ENCODE measurements at places on chromosomes 4 and X. TPM values are rescaled to one million over a fixed set of nuclear protein-coding genes. Genes with fewer than 3 reads are reported as not detected.
A peak's percentile ranks its signal among the peaks of the same experiment; 100 is the strongest.

Gene MSANTD1
- 0.07 TPM for total RNA-seq

GRCh38 chr4:176207839-176208238, 12.5 kb upstream of the SPATA4 start:
- DNase-seq, result no peak

DNA sequence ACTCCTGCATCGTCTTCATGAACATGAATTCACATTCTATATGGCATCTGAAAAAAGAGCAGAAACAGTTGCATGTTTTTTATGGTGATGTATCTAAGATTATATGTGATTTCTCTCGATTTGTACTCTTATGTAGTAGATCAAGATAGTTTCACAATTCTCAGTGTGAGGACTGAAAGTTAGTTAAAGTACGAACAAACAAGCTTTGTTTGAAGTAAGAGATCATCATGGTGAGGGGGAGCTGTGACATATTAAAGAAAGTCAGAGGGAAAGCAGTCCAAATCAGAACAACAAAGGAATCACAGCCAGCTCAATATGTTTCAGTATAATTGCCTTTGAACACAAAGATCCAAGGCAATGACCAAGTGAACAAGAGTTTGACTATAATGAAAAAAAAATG, 1140.6 kb downstream of the SH3BGRL start:
- DNase-seq, result no peak

DNA sequence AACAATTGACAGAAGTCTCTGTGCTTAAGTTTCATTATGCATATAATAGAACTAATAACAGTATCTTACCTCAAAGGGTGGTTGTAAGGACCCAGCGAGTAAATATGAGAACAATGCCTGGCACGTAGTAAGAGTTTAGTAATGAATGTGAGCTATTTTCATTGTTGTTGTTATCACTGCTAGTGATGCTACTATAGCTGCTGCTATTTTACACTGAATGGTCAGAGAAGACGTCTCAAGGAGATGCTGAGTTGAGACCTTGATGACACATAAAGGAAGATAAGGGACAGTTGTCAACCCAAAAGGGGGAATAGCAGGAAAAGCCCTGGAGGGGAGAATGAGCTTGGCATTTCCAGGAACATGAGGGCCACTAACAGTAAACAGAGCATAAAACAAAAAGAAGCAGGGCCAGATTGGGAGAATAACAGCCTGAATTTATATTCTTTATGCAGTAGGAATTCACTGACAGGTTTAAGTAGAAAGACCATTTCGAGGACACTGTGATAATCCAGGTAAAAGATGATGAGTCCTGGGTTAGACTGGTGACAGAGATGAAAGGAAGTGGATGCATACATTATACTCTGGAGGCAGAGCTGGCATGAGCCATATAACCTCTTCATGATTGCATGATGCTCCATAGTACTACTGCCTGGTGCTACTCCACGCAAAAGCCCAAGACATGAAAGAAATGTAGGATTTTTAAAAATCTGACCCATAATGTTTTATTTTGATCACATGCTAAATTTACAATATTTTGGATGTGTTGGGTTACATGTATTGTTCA, 23.1 kb downstream of the ATP8A1 start:
- DNase-seq, result no peak

DNA sequence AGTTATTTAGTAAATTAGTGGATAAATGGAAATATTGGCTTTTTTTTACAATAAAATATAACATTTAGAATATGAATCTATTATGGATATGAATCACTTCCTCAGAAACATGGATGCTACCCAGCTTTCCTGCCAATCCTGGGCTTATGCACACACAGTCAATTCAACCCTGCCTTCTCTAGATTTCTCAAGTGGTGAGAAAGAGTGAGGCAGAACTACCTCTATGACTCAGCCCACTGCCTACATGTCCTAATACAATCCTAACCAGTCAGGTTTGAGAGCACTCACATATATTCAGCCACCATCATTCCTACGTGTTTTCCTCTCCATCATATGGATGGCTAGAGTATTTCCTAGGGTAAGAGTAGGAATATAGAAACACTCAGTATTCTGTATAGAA, 91.1 kb upstream of the ANKRD50 start:
- DNase-seq, result peak; percentile 82

- DNase-seq, result no peak
These were observed 6.8 kb downstream of the PDS5A start for GRCh38 chr4:39970671-39971640.

- no peak for DNase-seq
These were observed 59.4 kb downstream of the REPS2 start for GRCh38 chrX:17005712-17006368.

- no peak for DNase-seq
These were observed 36.3 kb downstream of the RTL5 start for GRCh38 chrX:72095370-72095769.

GRCh38 chr4:14177987-14178386, 550.5 kb upstream of the BOD1L1 start:
- no peak for DNase-seq

DNA sequence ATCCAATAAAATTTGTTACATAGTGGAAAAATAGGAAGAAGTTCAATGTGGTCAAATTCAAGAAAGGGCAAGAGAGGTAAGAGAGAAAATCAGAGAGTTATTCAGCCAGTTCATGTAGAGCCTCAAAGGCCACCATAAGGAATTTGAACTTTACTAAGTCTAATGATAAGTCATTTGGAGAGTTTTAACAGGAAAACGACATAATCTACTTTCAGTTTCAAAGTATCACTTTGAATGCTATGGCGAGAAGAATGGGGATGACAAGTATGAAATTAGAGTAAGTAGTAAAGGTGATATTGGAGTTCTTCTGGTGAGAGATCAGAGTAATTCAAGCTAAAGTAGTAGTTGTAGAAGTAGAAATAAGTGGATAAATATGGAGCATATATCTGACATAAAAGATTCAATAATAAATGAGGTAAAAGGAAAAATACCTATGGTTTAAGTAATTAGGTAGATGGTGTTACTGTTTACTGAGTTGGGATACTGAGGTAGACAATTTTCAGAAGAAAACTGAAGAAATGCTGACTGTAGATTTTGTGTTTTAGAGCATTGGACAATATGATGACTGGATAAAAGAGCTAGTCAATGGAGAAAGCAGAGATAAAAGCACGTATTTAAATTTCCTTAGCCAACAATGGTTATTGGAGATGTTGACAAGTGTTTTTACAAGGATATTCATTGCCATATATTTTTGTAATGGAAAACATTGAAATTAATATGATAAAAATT, 331.7 kb upstream of the ADGRL3 start:
- DNase-seq, result no peak

GRCh38 chrX:103517246-103517645, 2.0 kb downstream of the RAB40A start:
- DNase-seq, result no peak

Gene XAGE2
- not detected for total RNA-seq

DNA sequence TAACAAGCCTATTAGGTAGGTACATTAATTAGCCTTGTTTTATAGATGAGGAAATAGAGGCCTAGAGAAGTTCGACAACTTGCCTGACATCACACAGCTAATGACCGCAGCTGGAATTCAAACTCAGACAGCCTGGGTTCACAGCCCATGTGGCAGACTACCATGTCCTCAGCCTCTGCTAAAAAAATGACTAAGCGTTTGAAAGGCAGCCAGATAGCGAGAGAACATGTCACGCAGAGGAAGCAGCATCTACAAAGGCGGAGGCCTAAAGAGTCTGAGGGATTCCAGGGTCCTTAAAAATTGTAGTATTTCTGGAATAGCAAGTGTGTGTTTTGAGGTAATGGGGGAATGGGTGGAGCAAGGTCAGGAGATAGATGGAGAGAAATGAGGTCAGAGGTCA, 33.2 kb upstream of the BMP15 start:
- DNase-seq, result no peak

- no peak for DNase-seq
These were observed 64.8 kb downstream of the TMEM131L start for GRCh38 chr4:153531000-153531358.

GRCh38 chr4:60619531-60620305, 580.4 kb upstream of the ADGRL3 start:
- DNase-seq, result no peak

DNA sequence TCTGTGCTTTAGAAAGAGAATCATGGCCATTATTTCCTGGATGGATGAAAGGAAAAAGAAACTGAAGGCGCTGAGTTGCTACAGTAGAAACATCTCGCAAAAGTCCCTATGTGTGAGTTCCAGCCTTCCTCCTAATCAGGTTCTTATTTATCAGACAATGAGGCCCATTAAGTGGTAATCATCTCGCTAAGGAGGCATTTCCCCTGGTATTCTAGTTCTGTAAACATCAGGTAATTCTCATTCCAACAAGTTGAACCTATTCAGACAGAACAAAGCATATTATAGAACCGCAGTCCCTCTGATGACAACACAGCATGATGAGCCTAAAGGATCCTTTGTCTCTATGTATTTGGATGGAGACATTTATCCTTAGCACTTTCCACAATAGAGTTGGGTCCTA, 205.7 kb upstream of the MAOA start:
- DNase-seq, result no peak

Gene SUPT20HL1
- not detected for total RNA-seq

DNA sequence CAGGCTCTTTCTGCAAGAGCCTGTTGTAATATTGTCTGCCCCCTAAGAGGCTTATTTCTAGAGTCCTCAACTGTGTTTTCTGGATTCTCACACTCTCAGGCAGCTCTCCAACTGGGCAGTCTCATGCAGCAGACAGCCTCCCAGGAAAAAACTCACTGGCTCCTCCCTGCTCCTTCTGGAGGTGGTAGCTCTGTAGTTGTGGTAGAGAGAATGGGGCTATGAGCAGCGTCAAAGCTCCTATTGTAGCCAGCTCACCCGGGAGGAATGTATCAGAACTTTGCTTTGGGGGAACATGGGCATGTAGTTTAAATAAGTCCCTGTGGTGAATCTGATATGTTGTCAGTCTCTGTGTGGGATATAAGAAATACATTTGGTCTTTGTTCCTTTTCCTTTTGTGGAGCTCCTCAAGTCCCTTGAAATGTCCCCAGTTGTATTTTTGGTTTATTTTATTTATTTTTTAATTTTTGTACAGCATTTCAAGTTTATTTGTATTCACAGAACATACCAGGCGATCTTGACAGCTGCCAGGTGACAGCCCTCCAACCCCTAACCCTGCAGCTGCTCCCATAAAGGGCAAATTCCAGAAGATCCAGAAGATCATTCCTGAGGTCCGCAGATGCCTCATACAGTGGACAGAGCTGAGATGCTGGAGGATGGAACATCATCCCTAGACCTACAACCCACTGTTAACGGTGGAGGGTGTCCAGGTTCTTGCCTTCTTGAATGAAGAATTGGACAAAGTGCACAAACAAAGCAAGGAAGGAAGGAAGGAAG, 45.7 kb downstream of the TRIM61 start:
- no peak for DNase-seq

DNA sequence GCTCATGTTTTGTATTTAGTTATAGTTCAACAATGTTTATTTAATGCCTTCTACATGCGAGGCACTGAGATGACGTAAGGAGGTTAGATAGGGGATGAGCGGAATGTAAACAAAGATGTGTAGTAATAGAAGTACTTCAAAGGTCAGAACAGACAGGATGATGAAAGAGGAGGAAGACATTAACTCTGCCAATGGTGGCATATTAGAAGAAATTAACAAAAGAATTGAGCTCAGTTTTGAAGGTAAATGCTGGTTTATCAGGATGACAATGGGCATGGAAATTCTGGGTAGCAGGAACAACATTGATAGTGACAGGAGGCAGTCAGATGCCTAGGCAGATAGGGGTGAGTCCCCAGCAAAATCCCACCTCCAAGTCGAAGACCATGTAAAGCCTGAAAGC, 62.3 kb upstream of the PGRMC2 start:
- no peak for DNase-seq

GRCh38 chr4:119211867-119212233, 663 bp upstream of the USP53 start:
- DNase-seq, result no peak

Gene KIAA1210
- not detected for total RNA-seq

Gene RNF150
- total RNA-seq, result not detected

Gene HSD17B13
- total RNA-seq, result not detected

Gene RPS6KA6
- total RNA-seq, result 3.2 TPM

- DNase-seq, result no peak
These were observed 1.9 kb upstream of the PACRGL start for GRCh38 chr4:20698382-20698781.

GRCh38 chrX:112839856-112840255, 775 bp downstream of the AMOT start:
- no peak for DNase-seq

- no peak for DNase-seq
These were observed 77.6 kb downstream of the PRKG2 start for GRCh38 chr4:81137446-81137845.

Gene NUP62CL
- 4.3 TPM for total RNA-seq

Gene BEND2
- not detected for total RNA-seq

Gene NPFFR2
- not detected for total RNA-seq

Gene MAGEB6B
- not detected for total RNA-seq

- no peak for DNase-seq
These were observed 213.8 kb upstream of the LDB2 start for GRCh38 chr4:17112292-17112659.

DNA sequence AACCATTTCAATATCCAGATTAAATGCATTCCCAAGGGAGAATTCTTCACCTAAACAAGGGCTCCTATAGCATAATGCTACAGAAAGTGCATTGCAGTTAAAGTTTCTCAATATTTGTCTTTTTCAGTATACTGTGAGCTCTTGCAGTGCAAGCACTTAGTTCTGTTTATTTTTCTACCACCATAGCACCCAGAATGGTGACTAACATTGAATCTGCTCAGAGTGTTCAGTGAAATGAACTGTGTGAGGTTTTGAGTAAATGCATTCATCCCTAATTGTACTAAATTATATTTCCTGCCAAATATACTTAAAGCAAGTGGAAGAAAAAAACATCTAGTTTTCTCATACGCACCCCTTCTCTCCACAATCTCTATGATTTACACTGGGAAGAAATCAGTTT, 383.9 kb downstream of the PCDH7 start:
- no peak for DNase-seq

DNA sequence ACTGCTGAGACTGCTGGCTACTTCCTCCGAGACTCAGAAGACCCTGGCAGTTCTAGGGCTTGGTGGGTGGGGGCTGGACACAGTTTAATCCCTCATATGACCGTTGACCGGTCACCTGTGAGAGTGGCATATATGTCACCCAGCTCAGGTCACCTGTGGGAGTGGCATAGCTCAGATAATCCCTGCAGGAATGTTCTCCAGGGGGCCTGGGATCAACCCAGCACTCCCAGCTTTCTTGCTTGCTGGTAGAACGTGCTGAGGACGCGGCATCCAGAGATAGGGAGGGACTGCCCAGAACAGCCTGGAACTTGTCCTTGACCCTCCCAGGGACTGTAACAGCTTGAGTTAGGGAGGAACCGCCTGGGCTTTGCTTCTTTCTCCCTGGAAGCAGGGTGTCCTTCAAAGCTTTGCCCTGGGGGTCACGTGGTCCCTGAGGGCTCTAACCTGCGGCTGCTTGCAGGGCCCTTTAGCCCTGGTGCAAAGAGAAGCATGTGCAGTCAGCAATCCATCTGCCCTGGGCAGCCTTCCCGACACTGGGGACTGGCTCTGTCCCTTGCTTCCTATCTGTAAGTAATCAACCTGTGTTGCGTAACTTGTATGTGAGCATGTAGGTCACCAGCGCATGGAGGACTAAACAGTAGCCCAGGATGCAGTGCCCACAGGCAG, 55.3 kb downstream of the ZFYVE28 start:
- no peak for DNase-seq

Gene SH3RF1
- total RNA-seq, result 19.5 TPM

- no peak for DNase-seq
These were observed 23.8 kb downstream of the FGFBP1 start for GRCh38 chr4:15914736-15915135.

Measured in foreskin keratinocyte (primary cell).